ENCODE measurements at places on chromosomes 11 and 22.
A peak's percentile ranks its signal among the peaks of the same experiment; 100 is the strongest.

- DNase-seq, result peak; percentile 56
These were observed 116.2 kb downstream of the ETS1 start for GRCh38 chr11:128471138-128471661.

DNA sequence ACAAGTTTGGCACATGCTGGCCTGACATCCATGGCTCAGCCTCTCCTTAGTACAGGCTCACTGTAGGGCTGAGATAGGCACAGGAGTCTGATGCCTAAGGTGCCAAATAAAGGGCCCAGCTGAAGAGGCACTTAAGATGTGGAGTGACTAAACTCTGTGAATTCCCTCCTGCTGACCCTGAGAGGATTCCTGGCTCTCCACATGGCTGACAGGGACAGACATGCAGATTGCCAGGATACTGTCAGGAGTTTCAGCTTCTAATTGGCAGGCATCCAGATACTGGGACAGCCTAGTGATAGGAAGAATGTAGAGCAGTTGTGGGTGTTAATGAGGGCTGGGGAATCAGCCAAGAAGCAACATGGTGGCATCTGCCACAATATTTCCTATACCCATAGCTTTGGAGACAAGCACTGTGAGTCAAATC, 558.7 kb downstream of the INSC start:
- DNase-seq, result no peak

- DNase-seq, result no peak
These were observed 270.1 kb downstream of the BUD13 start for GRCh38 chr11:116502641-116503061.

DNA sequence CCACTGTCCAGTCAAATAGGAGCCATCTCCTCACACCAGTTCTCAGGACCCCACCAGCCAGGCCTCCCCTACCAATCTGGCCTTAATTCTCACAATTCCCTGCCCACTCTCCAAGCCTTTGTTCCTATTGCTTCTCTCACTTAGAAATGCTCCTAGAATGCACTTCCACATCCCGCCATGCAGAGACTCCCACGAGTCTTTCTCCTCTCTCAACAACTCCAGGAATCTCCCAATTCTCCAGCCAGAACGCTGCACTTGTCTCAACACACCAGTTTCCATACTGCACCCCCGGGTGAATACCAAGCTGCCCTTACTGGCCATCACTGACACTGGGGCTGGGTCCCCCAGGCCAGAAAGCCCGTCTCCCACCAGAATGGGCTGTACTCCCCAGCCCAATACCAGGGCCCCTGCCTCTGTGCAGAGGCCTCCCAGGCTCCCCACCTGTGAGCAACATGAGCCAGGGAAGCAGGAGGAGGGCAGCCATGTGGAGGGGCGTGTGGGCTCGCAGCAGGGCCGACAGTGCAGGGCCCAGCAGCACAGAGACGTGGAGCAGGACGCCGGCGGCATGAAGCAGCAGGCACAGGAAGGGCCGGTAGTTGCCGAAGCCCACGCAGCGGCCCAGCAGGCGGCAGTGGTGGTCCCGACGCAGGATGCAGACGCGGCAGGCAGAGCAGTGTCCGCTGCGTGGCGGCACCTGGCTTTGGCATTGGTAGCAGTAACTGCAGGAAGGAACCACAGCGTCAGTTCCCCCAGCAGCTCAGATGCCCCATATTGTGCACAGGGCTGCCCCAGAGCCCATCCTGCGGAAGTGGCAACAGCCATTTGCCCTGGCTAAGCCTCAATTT, 2.4 kb downstream of the ZDHHC24 start:
- DNase-seq, result peak; percentile 76

- no peak for DNase-seq
These were observed 150.7 kb downstream of the DCDC1 start for GRCh38 chr11:31218847-31219246.

- no peak for DNase-seq
These were observed 73.5 kb downstream of the GAB2 start for GRCh38 chr11:78344094-78344493.

GRCh38 chr11:63589000-63589399, 25.2 kb downstream of the PLAAT3 start:
- DNase-seq, result no peak

- no peak for DNase-seq
These were observed 34.4 kb downstream of the BRD1 start for GRCh38 chr22:49793296-49793695.

DNA sequence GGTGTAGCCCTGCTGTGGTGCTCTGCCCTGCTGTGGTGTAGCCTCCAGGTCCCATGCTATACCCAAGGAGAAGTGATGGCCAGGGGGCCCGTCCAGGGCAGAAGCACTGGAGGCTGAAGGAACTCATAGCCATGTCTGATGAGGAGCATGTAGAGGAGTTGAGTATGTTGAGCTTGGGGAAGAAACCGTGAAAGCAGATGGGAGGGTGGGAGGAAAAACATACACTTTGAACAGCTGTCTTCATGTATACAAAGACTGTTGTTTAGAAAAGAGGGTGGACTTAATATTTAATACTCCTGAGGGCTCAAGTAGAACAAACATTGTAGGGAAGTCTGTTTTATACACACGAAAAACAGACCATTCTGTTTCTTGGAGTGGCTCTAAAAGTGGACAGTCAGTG, 26.6 kb upstream of the TTC12 start:
- DNase-seq, result no peak
